Left hindlimb (tissue), 1 donor: ENCODE measurements at places on chromosomes 4 and X.

- DNase-seq: no peak
These were observed 211.7 kb downstream of the SLC4A4 start for GRCh38 chr4:71550220-71551165.

DNA sequence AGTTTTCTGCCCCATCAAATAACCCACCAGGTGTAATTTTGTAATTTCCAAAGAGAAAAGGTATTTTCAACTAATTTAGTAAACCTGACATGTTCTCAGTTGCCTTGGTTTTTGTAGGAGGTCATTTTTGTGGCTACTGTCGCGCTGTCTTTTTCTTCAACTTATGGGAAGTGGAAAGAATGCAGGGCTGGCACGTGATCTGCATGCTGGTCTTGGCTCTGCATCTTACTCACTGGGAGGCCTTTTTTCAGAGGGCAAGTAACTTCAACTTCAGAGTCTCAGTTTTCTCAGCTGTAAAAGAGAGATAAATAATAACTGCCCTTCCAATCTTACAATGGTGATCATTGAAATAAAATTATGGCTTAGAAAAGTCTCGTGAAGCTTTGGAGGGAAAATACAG, 109.9 kb upstream of the SMIM10 start:
- DNase-seq: no peak

- no peak for DNase-seq
These were observed 207.8 kb upstream of the DCAF8L1 start for GRCh38 chrX:28189011-28189410.

- DNase-seq: no peak
These were observed 21.6 kb downstream of the OPHN1 start for GRCh38 chrX:68411729-68412128.

DNA sequence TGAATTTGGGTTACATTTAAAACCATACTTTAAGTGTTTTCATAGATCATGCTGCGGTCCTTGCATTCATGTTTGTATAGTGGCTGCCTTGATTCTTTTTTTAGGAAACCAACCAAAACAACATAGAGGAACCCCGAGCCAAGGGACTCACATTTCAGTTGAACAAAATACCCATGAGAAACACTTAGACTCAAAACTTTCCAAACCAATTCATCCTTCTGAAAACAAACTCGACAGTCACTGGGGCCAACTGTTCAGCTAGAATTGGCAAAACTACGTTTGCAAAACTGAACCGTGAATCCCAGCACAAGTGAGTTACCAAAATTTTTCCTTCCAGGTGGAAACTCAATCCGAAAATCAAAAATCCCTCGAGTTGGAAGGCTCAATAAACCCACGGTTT, 1.4 kb downstream of the ADGRA3 start:
- DNase-seq: no peak

DNA sequence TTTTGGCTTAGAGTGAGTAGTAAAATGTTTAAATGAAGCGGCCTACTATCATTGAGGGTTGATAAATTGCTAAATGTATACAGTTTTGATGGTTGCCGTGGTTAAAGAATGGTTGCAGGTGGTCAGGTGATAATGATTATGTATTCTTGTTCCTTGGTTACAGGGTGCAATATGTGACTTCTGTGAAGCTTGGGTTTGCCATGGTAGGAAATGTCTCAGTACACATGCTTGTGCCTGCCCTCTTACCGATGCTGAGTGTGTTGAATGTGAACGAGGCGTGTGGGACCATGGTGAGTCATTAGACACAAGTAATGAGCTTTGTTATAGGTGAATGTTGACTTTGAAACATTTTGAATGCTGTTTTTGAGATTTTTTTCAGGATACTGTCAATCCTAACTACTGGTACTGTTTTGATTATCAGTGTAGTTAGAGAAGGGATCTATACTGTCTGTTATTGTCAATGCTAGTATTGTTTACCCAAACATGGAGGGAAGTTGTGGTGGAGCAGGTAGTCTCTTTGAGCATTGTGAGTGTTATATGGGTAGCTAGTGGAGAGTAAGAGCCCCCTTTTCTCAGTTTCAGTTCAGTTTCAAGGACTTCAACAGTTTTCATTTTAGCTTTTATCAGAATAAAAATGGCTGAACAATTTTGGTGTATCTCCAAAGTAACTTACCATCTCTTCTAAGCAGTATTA, 8.9 kb downstream of the ZNF330 start:
- DNase-seq: no peak

- DNase-seq: no peak
These were observed 73.4 kb upstream of the TTC29 start for GRCh38 chr4:147019091-147019490.

GRCh38 chr4:67125636-67126514, 419.4 kb downstream of the CENPC start:
- DNase-seq: no peak

- DNase-seq: no peak
These were observed 1.0 kb upstream of the PIN4 start for GRCh38 chrX:72180539-72180938.

DNA sequence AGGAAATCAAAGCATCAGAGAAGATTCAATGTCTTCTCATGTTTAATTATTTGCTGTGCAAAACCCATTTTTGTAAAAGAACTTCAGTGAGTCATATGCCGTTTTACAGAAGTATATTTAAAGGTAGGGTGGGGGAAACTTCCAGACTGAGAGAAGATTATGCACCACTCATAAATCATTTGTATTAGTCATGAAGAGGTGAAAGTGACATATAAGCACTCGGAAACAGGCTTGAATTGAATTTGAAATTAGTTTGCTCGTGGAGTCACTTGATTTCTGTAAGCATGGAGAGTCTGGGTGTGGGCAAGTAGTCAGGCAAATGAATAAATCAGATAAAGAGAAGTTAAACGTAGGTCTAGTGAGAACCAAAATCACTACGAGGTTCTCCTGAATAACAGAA, 335.1 kb downstream of the ANK2 start:
- DNase-seq: no peak

DNA sequence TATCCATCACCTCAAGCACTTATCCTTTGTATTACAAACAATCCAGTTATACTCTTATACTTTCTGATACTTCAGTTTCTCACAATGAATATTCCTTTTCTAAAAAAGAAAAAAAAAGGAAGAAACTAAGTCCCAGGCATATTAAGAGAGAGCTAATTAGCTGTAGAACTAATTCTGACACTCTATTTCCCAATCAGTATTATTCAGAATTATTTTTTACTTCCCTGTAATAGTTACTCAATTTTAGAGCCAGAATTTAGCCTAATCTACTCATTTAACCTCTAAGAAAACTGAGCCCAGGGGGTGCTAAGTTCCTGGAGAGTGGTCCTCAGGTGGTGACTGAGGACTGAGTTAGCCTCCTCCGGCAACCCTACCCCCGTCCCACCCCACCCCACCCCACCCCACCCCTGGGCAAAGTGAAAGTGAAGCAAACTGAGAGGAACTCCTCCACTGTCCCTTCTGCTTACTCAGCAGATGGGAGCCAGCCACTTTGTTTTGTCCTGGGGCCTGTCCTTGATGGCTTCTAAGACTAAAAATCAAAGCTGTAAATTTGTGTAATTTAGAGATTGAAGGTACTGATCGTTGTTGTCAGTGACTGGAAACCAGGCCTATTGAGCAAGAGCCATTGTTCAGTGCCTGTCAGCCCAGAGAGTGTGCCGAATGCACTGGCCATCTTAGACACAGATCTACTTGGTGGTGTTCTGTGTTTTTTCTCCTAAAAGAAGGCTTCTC, 162.1 kb downstream of the CBR4 start:
- DNase-seq: no peak

DNA sequence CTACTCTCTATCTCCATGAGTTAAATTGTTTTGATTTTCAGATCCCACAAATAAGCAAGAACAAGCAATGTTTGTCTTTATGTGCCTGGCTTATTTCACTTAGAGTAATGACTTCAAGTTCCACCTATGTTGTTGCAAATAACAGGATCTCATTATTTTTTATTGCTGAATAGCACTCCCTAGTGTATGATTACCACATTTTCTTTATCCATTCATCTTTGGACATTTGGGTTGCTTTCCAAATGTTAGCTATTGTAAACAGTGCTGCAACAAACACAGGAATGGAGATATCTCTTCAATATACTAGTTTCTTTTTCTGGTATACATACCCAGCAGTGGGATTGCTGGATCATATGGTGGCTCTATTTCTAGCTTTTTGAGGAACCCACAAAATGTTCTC, 136.0 kb downstream of the SLITRK2 start:
- no peak for DNase-seq

DNA sequence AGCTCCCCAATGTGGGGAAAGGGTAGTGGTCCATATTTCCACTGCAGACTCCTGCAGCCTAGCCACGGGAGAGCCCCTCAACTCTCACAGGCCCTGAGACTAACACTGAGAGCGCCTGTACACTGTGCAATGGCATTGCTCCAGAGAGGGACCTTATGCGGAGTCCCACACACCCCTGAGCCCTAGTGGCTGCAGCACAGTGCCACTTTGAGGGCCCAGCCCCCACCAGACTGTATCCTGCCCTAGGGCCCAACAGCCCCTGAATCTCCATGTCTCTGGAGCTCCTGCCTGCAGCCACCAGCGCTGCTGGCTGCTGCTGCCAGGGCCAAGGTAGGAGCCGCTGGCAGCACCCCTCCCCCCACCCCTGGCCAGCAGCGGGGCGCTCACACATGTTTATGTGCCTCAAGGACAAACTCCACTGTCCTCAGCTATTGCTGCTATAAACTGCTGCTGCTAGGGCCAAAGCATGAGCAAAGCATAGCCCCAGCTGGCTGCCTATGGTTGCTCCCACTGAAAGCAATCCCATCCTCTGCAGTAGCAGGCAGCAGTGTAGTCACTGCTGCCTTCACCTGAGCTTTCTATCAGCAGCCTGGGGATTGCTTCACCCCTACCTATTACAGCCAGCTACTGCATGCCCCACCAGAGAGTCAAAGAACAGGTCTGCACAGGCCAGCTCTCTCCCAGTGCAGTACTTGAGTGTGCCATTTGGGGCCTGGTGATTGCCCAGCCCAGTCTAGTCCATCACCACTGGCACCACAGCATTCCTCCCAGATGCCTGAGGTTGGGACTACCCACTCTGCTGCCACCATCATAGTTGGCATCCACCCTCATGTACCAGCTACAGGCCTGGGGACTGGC, 24.3 kb downstream of the TMEM154 start:
- no peak for DNase-seq

DNA sequence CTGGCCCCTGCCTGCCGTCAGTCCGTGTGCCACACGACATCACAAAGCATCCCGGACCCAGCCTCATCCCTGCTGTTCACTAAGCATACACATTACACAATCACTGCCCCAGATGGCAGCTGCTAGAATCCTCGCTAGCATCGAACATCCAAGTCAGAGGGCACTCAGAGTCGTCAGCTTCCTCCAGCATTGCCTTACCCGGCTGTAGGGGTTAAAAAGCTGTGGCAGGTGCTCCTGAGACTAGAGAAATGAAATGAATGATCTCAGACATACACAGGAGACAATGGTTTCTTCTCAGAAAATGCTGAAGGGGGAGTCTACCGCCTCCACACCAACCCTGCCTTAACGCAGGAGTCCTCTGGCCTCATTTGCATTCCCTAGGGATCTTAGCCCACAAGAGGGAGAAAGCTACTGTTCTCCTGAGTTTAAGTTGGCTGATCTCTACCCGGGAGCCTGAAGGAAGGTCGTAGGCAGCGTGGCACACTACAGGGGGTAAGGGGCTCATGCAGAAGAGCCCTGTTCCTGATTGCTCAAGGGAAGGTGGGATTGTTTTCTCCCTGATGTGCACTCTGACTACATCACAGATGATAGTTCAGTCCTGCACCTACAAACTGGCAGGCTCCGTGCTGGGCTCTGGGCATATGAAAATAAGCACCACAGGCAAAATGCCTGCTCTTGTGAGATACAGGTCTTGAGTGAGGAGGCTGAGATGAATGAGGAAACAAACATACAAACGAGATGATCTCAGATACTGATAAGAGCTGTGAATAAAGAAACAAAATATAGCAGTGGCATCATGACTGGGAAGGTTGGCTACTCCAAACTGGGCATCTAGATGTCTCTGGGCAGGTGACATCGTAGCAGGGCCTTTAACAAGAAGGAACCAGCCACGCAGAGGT, 2.6 kb upstream of the KIAA0232 start:
- DNase-seq: no peak

GRCh38 chrX:50779694-50780093, 34.3 kb downstream of the SHROOM4 start:
- DNase-seq: no peak

- DNase-seq: no peak
These were observed 267.3 kb downstream of the DCTD start for GRCh38 chr4:182649698-182650477.

- DNase-seq: no peak
These were observed 138.7 kb downstream of the CHRNA9 start for GRCh38 chr4:40473578-40474388.

GRCh38 chrX:13837290-13837745, 20.4 kb upstream of the GPM6B start:
- no peak for DNase-seq

DNA sequence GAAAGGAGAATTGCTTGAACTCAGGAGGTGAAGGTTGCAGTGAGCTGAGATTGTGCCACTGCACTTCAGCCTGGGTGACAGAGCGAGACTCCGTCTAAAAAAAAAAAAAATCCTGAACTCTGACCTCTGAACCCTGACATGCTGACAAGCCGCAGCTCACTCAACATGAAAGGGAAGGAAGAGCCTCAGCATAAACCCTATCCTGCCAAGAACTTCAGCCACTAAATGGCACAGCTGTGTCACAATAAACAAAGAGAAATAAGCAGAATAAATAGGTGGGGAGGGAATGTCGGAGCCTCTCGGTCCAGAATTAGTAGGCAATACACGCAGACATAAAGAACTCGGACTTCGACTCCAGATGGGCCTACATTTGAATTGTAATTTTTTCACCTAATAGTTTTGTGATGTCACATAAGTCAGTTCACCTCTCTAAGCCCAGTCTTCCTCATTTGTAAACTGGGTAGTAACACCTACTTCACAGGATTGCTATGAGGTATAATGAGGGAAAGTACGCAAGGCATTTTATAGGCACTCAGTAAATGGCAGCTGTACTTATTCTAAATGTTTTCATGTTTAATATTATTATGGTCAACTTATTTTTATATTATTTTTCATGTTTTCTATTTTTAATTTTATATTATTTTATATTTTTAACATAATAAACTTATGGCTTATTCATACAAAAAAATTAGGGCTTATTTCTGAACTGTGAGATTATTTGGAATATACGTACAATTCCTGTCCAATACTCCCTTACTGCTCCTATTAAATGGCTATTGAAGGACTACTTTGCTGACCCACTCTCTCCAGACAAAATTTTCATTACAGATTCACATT, 243.4 kb downstream of the SCFD2 start:
- no peak for DNase-seq

DNA sequence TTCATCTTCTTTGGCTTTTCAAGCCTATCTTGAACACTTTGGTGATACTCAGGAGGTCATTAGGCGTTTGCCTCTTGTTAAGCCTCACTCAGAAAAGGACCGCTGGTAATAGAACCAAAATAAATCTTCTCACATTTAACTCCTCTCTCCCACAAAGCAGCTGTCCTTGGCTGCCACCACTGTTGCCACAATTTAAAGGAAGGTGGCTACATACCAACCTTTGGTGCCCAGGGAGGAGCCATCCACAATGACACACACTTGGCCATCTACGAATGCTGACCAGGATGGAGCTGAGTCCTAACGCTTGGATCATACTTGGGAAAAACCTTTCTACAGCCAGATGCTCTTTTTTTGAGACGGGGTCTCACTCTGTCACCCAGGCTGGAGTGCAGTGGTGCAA, 210.2 kb downstream of the HS6ST2 start:
- DNase-seq: no peak
